Stimulated activated CD8-positive, alpha-beta memory T cell treated with anti-CD3 and anti-CD28 coated beads, Interleukin-4, amount 100 ng/mL, for 1 hour (primary cell): ENCODE measurements at places on chromosomes 2 and 18.

GRCh38 chr2:231331533-231331932 lies 64.0 kb upstream of the B3GNT7 start:
- no peak for DNase-seq

DNA sequence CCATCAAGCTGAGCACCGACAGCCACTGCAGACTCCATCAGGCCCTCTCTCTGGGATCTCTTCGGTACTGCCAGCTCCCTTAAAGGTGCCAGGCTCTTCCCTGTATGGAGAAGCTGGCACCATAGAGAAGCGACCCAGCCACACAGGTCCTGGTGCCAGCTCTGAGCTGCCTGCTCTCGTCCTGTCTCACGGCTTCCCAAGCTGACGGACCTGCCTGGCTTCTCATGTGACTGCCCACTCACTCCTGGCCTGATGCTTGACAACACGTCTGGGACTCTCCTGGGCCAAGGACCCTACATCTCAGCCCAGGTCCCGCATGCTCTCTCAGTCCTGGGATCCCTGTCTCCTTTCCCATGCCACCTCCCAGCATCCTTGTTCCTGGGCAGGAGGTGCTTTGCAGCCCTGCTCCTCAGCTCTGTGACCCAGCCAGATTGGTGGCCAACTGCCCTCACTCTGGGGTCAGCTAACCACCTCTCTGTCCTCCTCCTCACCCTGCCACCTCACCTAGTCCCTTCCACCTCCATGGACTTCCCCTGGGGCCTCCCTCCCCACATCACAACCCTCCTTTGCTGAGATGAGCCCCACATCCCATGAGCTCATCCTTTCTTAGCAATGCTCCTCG lies 12.5 kb upstream of the ATOH8 start:
- DNase-seq = no peak

DNA sequence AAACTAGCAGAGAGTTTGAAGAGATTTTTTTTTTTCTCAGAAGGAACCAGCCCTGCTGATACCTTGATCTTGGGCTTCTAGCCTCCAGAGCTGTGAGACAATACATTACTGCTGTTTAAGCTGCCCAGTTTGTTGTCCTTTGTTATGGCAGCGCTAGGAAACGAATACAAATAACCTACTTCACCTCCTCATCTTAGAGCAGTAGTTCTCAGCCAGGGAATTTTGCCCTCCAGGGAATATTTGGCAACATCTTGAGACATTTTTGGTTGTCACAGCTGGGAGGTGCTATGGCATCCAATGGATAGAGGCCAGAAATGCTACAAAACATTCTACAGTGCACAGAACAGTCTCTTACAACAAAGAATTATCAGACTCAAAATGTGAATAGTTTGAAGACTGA lies 43.9 kb upstream of the BCL11A start:
- no peak for DNase-seq

- DNase-seq = no peak
These were observed 87.5 kb downstream of the SATB2 start for GRCh38 chr2:199370150-199370780.

- DNase-seq = no peak
These were observed 102.0 kb downstream of the PLA2R1 start for GRCh38 chr2:159960414-159960813.

- no peak for DNase-seq
These were observed 116.9 kb downstream of the TPGS2 start for GRCh38 chr18:36711813-36712444.

DNA sequence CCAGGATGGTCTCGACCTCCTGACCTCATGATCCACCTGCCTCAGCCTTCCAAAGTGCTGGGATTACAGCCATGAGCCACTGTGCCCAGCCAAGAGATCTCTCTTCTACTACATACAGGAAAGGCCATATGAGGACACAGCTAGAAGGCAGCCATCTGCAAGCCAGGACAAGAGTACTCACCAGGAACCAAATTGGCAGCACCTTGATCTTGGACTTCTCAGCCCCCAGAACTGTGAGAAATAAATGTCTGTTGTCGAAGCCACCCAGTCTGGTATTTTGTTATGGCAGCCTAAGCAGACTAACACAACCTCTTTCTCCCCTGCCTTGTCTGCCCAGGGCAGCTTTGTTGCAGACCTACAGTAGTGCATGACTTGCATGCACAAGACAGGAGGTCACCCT lies 211.3 kb upstream of the HAAO start:
- no peak for DNase-seq

GRCh38 chr2:236393581-236393980 lies 129.4 kb upstream of the ASB18 start:
- DNase-seq = no peak

GRCh38 chr2:28598484-28598883 lies 102.6 kb downstream of the PLB1 start:
- no peak for DNase-seq

DNA sequence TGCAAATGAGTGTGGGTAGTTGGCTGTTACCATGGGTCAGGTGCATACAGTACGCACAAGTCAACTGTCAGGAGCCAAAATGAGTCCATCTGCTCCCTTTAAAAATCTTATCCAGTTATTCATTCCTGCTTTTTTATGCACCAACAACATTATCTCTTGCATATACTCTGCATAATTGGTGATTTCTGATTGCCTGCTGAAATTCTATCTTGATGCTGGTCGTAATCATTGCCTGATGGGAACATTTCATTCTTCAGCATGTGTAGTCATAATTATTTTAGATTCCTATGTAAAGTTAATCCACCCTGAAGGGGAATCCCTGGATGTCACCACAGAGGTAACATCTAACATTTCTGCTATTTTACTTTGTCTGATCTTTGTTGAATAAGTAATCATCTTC lies 102.2 kb upstream of the RND3 start:
- DNase-seq = no peak

DNA sequence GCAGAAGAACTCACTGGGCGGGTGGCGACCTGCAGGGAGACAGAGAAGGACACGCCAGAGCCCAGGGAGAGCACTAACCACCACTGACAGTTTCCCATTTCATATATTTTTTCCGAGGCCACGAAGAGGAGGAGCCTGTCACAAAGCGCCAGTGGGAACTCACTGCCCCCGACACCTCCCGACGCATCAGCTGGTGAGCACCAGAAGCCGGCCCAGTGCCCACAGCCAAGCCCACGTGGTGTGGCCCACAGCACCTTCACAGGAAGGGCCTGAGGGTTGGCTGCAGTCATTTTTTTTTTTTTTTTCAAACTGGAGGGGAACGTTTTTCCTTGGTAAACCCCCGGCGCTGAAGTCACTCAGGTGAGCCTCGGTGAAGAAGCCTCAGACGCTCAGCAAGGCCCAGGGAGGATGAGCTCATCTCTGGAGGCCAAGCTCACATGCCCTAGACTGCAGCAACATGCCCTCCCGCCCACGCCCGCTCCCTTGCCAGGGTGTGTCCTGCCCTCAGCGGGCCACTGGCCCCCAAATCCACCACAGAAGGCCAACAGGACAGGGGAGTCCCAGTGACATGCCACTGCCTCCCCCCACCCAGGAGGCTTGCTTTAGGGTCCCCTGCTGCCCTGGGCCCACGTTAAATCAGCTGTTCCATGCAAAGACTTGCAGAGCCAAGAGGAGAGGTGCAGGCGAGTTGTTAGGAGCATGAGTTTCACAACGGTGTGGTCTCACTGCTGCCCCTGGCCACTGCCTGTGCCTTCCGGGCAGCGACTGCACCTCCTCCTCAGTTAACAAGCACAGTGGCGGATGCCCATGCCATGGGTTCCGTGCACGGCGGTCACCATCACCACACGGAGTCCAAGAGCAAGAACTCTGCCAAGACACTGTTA lies 68.1 kb downstream of the PARD6G start:
- DNase-seq = no peak

DNA sequence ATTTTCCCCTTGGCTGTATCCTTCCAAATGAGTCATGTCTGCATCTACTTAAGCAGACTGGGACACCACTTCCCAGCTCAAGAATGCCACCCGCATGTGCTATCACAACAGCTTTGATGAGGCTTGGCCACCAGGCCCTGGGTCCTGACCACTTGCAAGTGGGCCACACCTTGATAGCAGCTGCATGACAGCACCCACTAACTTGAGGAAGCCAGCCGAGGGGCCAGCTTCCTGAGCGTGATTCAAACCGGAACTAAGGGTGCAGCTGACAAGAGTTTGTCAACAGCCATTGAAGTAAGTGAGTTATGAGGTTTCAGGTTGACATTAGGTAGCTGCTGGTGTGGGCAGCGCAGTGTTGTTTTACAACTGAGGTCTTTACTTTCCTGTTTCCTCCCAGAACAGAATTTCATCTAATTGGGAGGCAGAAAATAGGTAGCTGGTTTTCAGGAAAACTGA lies 54.4 kb downstream of the EPHA4 start:
- peak; percentile 24 for DNase-seq
